ENCODE measurements at places on chromosomes 1 and 21.
A peak's percentile ranks its signal among the peaks of the same experiment; 100 is the strongest.

DNA sequence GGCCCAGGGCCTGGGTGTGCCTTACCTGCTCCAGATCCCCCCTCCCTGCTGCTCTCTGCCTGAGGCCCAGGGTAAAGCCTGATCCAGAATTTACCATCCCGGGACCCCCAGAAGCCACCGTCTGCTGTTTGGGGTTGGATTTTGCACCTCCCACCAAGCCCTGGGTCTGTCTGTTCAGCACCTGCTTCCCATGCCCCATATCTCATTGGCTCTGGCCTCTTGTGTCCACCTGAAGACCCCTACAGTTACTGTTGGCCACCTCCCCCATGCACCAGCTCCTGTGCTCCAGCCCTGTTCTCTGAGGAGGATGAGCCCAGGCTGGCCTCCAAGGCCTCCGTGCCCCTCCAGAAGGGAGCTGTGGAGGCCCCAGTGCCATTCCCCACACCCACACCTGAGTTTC is 113.9 kb downstream of the GRIK3 start:
- no peak for DNase-seq
- no peaks in the 10 kb centered on the region for H3K4me1 ChIP-seq
- H3K27ac ChIP-seq = no peak overlapping the region
- H3K27me3 ChIP-seq = no peaks in the 10 kb centered on the region
- H3K4me3 ChIP-seq = no peak overlapping the region
- no peaks in the 10 kb centered on the region for H3K36me3 ChIP-seq

GRCh38 chr1:111145542-111145941 is 5.5 kb downstream of the CEPT1 start:
- peaks cover 62% of the 10 kb centered on the region for H3K4me1 ChIP-seq
- 0 out of 2 replicates have a peak overlapping the region, but pooled peaks have one; percentile 10 for H3K4me3 ChIP-seq
- DNase-seq = no peak
- no peaks in the 10 kb centered on the region for H3K27me3 ChIP-seq

DNA sequence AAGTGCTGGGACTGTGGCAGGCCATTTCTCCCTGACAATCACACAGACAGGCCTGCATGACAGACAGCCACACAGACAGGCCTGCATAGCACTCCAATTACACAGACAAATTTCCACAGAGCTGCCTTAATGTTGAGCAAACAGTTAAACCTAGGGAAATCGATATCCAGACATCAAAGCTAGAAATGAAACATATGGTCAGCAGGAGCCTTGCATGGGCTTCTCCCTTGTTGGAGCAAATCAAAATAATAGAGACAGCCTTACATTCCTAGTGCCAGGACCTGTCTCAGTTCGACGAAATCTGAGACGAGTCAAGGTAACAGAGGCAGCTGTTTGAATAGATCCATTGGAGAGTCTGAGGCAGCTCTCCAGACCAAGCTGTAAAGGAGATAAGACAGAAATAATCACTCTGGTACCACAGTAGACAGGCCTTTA is 42.4 kb downstream of the OLFML3 start:
- no peaks in the 10 kb centered on the region for H3K36me3 ChIP-seq
- no peaks in the 10 kb centered on the region for H3K27me3 ChIP-seq
- no peak overlapping the region for H3K4me3 ChIP-seq

DNA sequence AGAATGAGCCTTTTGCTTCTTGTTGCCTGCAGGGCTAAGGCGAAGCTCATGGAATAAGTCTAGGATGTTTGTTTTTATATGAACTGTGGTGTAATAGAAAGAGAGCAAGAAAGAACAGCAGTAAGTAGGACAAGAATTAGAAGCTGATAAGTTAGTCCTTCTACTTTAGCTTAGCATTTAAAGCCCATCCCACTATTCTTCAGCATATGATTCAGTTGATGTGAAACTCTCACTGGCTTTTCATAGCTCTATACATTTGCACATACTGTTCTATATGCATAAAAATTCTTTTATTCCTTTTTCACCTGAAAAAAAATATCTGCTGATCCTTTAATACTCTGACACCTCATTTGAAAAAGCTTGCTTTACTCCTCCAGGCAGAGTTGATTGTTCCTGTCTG is 712.0 kb downstream of the USP25 start:
- no peaks in the 10 kb centered on the region for H3K36me3 ChIP-seq
- no peaks in the 10 kb centered on the region for H3K27me3 ChIP-seq
- H3K27ac ChIP-seq = no peak overlapping the region
- no peaks in the 10 kb centered on the region for H3K4me1 ChIP-seq
- H3K4me3 ChIP-seq = no peak overlapping the region

- no peaks in the 10 kb centered on the region for H3K4me1 ChIP-seq
- H3K4me3 ChIP-seq = no peak overlapping the region
- DNase-seq = peak; percentile 48
- H3K36me3 ChIP-seq = no peaks in the 10 kb centered on the region
- H3K27ac ChIP-seq = no peak overlapping the region
Measured at GRCh38 chr1:102434421-102434820, 437.7 kb upstream of the OLFM3 start.

GRCh38 chr21:31181082-31181750 is 142.9 kb upstream of the KRTAP19-8 start:
- peaks cover 27% of the 10 kb centered on the region for H3K4me1 ChIP-seq
- no peak overlapping the region for H3K27ac ChIP-seq
- no peak for DNase-seq
- H3K36me3 ChIP-seq = peaks cover 3% of the 10 kb centered on the region

DNA sequence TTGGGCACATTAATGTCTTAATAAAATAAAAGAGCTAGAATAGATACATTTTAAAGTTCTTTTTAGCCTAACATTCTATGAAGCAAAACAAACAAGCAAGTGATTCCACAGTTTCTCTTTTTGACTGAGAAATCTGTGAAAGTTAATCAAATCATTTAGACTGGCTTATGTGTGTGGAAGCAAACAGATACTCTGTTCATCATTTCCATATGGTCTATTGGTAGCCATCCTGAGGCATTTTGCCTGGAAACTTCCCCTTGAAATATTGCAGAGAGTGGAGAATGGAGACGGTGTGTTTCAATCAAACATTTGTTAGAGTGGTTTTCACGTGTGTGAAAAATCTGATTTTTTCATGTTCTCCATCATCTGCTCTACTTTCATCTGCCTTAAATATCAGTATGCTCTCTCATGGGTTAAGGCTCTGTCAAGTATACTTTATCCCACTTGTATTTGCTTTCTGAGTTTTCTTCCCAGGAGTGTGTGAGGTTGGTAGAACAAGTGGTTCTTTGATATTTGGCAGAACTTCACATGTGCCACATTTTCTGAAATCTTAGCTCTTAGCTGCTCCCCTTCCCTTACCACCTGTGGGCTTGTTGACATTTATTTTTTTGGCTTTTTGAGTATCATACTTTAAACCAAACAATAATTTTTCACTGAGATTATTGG is 139.1 kb upstream of the PTGFR start:
- H3K4me3 ChIP-seq = no peak overlapping the region
- H3K4me1 ChIP-seq = no peaks in the 10 kb centered on the region
- no peaks in the 10 kb centered on the region for H3K27me3 ChIP-seq
- DNase-seq = no peak
- no peak overlapping the region for H3K27ac ChIP-seq
- H3K36me3 ChIP-seq = no peaks in the 10 kb centered on the region

DNA sequence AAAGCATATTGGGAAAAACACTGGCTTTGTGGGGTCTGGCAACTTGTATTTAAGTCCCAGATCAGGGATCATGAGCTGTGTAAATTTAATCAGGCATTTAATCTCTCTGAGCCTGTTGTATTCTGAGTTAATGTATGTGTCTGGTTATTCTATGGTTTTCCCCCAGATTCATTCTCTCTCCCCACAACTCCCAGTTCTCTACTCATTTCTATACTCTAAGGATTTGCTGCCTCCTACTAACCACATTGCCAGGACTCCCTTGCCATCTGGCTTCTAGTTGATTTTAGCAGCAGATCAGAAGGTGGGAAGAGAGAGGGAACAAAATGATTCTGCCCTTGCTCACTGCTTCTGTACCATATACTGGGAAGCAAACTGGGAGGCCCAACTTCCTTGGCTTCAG is 31.4 kb upstream of the S1PR1 start:
- no peaks in the 10 kb centered on the region for H3K4me1 ChIP-seq
- no peak for DNase-seq
- H3K27ac ChIP-seq = no peak overlapping the region
- no peaks in the 10 kb centered on the region for H3K36me3 ChIP-seq
- no peak overlapping the region for H3K4me3 ChIP-seq

DNA sequence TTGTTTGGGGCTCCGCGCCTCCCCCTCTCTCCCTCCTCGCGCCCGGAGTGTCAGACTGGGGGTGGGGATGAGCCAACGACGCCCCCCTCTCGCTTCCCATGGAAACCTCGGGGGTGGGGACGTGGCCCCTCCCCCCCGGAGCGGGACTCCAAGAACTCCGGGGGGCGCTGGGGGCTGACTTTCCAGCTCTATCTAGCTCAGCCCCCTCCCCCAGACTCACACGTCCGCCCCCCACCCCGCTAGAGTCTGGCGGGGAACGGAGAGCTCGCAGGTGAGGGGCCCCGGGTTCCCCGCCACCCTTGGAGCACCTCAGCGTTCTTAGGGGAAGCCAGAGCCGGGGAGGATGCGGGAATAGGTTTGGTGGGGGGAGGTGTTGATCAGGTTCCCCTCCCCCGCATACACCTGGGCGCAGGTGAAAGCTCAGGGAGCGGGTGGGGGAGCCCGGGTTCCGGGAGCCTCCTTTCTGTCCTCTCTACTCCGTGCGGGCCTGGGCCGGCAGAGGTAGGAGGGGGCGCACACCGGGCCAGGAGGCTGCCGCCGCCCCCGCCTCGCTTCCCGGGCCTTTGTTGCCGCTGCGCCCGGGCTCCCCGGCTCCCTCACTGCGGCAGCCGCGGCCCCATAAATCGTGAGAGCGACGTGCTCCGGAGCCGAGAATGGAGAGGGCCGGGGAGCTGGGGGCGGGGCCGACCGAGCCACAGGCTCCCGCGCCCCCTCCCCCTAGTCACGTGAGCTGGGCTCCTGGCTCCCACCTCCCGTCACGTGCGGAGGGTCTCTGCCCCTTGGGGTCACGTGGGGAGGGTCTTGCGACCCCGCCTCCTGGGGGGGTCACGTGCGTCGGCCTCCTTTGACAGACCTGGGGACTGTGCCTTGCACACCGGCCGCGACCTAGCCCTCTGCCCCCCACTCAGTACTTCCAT is 1.9 kb downstream of the EFNA3 start:
- H3K27ac ChIP-seq = no peak overlapping the region
- DNase-seq = peak; percentile 54
- peaks cover 46% of the 10 kb centered on the region for H3K4me1 ChIP-seq

DNA sequence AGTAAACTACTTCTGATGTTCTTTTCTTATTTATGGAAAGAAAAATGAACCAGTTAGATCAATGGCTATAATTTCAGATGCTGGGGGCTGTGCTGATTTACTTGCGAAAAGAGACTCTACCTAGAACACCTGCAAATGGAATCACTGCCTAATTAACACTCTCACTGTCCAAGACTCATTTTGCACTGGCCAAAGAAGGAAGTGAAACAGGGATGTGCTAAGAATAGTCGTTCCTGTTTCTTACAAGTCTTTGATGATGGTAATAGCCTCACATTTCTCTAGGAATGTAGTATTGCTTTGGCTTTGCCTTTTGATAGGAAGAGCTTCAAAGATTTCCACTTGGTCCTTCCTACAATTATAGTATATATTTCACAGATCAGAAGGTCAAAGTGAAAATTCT is 12.7 kb upstream of the TSNAX start:
- H3K27me3 ChIP-seq = peaks cover 10% of the 10 kb centered on the region
- no peaks in the 10 kb centered on the region for H3K36me3 ChIP-seq
- no peak overlapping the region for H3K27ac ChIP-seq
- no peaks in the 10 kb centered on the region for H3K4me1 ChIP-seq
- no peak for DNase-seq
- no peak overlapping the region for H3K4me3 ChIP-seq

DNA sequence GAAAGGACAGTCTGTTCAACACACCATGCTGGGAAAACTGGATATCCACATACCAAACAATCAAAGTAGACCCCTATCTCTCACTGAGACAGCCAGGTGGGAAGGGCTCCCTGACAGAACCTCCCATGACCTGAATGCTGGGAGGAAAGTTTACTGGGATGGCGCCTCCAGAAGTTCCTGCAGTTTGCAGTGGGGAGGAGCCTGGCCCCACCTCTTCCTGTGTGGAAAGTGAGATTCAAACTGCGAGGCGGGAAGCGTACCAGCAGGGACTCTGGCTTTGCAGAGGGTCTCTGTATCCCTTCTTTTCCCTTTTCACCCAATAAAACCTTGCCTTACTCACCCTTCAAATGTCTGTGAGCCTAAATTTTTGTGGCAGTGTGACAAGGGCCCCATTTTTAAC is 190.7 kb downstream of the HHIPL2 start:
- no peaks in the 10 kb centered on the region for H3K36me3 ChIP-seq
- H3K27ac ChIP-seq = no peak overlapping the region
- no peaks in the 10 kb centered on the region for H3K4me1 ChIP-seq
- H3K27me3 ChIP-seq = no peaks in the 10 kb centered on the region

- H3K4me3 ChIP-seq = no peak overlapping the region
- no peaks in the 10 kb centered on the region for H3K4me1 ChIP-seq
Measured at GRCh38 chr1:208275083-208275482, 30.9 kb upstream of the PLXNA2 start.

GRCh38 chr1:153232553-153232952 is 15.2 kb downstream of the PRR9 start:
- H3K27ac ChIP-seq = no peak overlapping the region
- no peak for DNase-seq
- H3K36me3 ChIP-seq = no peaks in the 10 kb centered on the region
- H3K4me1 ChIP-seq = no peaks in the 10 kb centered on the region
- no peak overlapping the region for H3K4me3 ChIP-seq

GRCh38 chr1:33516891-33517567 is 44.6 kb downstream of the ZSCAN20 start:
- no peak overlapping the region for H3K27ac ChIP-seq
- no peaks in the 10 kb centered on the region for H3K36me3 ChIP-seq
- no peak for DNase-seq
- H3K4me1 ChIP-seq = no peaks in the 10 kb centered on the region

GRCh38 chr1:3477241-3477995 is 23.0 kb downstream of the ARHGEF16 start:
- no peak overlapping the region for H3K4me3 ChIP-seq
- no peaks in the 10 kb centered on the region for H3K36me3 ChIP-seq
- no peaks in the 10 kb centered on the region for H3K4me1 ChIP-seq
- no peak for DNase-seq

DNA sequence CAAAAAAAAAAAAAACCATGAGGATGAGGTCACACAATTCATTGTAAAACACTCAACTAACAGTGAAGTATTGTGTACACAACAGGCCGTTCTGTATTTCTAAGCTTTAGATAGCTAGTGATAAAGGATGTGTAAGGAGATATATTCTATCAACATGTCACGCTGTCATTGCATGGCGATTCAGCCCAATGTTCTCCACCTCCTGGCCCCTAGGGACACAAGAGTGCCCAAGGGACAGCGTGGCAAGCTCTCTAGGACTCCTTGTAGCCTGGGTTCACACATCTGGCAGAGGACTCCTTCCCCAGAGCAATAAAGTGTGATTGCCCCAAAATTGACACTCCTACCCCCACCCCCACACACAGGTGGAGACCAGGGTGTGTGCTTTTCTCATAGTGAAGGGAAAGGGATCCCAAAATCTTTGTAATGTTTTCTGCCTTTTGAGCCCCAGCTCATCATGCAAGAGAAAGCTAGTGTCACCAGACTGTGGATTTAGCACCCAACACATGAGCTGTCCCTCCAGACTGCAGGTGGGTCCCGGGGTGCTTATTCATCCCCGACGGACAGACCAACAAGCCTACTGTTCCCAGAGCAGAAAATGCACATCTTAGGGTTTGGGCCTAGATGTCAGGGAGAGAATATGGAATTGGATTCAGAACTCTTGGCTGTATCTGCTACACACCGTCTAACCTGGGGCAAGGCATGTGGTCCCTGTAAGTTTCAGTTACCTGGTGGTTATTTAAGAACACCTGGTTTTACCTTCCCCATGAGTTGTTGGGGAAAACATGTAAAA is 11.5 kb downstream of the TMPRSS3 start:
- no peak for DNase-seq
- peaks cover 11% of the 10 kb centered on the region for H3K4me1 ChIP-seq
- no peaks in the 10 kb centered on the region for H3K27me3 ChIP-seq
- H3K36me3 ChIP-seq = peaks cover 8% of the 10 kb centered on the region
- H3K27ac ChIP-seq = peak overlapping the region; percentile 7
